ENCODE measurements at places on chromosomes 5 and 9.

- DNase-seq: no peak
Observed at GRCh38 chr9:83182071-83182470, 119.1 kb upstream of the RASEF start.

DNA sequence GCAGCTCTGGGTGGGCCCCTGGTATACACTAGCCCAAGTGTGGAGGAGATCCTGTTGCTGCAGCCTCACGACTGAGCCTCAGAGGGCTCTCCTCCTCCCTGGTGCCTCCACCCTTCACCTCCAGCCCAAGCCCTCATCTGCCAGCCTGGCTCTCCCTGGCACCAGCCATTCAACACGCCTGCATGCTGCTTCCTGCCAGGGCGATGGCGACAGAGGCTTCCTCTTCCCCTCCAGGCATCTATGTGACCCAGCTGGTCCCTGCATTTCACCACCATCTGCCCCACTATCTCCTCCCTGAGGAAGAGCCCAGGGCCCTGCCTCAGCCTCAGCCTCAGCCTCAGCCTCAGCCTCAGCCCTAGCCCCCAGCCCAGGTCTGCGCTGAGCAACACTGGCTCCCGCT, 54.8 kb upstream of the ANGPTL2 start:
- no peak for DNase-seq

- no peak for DNase-seq
Observed at GRCh38 chr5:4180703-4181102, 585.1 kb downstream of the IRX1 start.

DNA sequence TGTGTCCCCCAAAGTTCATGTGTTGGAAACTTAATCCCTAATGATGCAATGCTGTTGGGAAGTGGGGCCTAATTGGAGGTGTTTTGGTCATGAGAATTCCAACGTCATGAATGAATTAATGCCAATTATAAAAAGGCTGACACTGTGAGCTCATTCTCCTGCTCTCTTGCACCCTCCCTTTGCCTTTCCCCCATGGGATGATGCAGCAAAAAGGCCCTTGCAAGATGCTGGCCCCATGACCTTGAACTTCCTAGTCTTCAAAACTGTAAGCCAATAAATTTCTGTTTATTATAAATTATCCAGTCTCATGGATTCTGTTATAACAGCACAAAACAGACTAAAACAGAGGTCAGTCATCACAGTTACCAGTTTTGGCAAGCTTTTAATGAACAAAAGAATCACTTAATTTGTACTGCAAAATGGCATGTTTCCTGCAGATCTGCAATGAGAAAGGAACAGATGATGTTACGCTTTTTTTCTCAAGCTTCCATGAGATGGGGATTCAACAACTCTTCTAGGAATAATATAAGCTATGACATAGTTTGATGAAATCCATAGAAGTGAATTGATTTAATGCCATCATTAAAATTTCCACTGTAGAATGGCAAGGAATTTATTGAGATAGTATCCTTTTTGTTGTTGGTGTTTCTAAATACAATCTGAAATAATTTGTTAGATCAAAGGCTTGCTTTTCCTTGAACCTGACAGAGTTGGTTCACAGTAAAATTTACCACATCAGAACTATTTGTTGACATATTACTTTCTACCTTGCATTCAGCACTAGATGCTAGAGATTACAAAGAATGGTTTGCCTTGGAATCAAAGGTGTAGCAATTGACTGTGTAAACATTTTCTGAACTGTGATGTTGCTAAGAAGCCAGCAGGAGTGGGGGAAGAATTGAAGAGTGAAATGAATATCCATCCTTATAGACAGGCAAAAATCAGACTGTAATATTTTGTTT, 29.3 kb upstream of the RFK start:
- no peak for DNase-seq

GRCh38 chr9:117649126-117649525, 55.1 kb upstream of the TLR4 start:
- no peak for DNase-seq

DNA sequence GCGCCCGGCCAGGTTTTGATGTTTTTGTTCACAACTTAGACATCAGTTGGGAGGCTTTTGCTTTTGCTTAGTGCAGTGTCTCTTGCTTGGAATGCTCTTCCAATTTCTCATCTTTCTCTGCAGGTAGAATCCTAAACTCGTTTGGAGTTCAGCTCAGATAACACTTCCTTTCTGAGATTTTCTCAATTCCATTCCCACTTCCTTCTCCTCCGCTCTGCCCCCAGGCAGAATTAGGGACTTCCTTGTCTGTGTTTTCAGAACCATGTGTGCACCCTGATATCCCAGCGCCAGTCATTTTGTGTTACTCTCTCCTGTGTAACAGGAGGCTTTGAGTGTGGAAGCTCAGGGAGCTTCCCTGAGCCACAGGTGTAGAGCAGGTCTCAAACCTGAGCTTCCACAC, 171.0 kb downstream of the INSYN2B start:
- no peak for DNase-seq

- no peak for DNase-seq
Observed at GRCh38 chr5:137752905-137753690, 1.1 kb downstream of the HNRNPA0 start.

GRCh38 chr5:79261897-79262296, 26.0 kb downstream of the JMY start:
- DNase-seq: no peak

GRCh38 chr5:160353379-160353778, 17.0 kb downstream of the C1QTNF2 start:
- DNase-seq: no peak

GRCh38 chr5:83645936-83646335, 74.7 kb downstream of the HAPLN1 start:
- DNase-seq: no peak

- no peak for DNase-seq
Observed at GRCh38 chr5:67094476-67095300, 101.9 kb downstream of the CD180 start.

DNA sequence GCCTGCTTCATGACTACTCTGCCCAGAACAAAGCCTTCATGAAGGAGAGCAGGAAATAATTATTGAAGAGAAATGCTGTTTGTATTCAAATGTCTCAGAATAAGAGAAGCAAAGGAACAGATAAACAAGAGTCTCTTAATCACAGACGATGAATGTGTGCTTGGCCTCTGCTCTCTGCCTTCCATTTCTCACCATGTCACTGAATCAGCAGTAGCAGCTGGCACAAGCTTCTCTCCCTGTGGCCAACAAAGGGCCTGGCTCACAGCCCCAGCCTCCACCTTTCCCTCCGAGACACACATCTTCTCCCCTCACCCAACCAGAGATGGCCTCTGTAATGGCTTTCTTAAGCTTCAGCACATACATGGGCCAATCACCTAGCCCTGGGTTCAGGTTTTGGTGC, 128.1 kb upstream of the SLIT3 start:
- no peak for DNase-seq

DNA sequence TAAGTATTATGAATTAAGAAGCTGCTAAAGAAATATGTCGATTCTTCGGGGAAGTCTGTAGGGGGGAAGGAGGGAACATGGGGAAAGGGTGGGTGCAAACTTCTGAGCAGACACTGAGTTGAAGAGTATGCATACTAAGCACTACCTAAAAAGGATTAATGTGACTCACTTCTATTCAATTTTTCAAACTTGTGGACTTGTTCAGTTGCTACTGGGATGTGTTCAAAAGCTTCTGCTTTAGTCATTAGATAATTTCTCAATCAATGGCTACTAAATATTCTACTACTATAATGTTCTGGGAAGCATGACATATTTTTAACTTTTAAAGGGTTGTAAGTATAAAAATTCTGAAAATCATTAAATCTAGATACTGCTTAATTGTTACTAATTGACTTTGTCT, 109.7 kb upstream of the FER start:
- DNase-seq: no peak

- DNase-seq: no peak
Observed at GRCh38 chr9:15622318-15622971, 69.6 kb downstream of the CCDC171 start.

GRCh38 chr9:264231-264630, 49.6 kb downstream of the DOCK8 start:
- DNase-seq: no peak

DNA sequence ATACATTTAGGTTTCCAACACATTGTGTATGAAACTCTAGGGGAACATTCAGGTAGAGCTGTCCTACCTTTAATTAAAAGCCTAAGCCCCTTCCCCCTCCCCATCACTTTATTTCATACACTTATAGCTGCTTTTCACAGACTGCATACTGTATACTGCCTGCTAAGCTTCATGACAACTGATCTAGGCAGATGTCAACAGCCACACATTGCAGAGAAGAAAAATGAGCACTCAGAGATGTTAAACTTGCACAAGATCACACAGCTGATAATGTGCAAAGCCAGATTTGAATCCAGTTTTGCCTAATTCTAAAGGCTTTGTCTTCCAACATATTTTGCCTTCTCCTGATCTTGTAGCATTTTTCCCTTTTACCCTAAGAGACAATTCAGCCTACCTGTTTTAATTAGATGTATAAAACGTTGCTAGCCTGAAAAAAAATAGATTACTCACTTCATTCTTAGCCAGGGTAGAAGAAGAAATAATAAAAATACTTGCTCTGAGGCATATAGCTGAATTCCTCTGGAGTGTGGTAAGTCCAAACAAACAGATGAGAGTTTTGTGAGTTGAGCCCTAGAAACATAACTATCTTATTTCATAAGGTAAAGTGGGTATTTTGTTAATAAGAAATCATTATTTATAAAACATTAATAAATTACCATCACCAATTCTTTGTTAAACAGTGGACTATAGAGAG, 56.9 kb upstream of the CAST start:
- DNase-seq: no peak

DNA sequence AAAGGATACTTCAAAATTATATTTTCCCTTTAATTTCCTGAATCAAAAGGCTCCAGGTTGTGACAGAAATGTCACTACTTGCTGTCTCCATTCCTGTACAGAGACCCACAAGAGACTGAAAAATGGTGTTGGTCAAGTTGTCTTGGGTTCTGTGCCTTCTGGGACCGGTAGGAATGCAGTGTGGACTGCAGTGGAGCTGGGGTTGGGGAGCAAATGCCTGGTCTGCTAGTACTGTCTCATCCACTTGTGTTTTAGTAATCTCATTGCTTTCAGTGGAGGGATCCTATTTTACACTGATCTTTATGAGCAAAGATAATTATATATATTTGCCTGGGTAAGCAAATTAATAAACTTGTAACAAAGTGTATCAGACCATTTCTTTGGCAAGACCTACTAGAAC, 24.2 kb upstream of the CATSPER3 start:
- no peak for DNase-seq
